ENCODE measurements at places on chromosomes 6 and 20.

GRCh38 chr6:147366290-147366689, 142.2 kb upstream of the SAMD5 start:
- DNase-seq = no peak

GRCh38 chr6:31172973-31173384, 2.5 kb upstream of the POU5F1 start:
- no peak for DNase-seq

DNA sequence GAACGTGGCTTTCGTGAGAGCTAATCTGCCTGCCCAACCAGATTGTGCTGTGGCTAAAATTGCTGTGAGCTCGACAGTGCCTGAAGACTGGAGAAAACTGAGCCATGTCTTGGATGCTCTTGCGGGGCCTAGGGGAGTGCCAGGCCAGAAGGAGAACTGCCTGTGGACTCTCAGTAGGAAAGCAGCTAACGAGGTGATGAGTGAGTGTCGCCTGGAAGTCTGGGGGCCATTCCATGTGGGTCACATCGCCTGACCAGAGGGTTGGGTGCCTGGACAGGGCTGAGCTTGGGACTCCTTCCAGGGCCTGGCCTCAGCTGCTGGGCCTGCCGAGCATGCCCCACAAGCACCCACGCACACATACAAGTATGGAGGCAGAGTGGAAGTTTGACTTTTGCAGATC, 166.5 kb downstream of the VEGFA start:
- DNase-seq = no peak

DNA sequence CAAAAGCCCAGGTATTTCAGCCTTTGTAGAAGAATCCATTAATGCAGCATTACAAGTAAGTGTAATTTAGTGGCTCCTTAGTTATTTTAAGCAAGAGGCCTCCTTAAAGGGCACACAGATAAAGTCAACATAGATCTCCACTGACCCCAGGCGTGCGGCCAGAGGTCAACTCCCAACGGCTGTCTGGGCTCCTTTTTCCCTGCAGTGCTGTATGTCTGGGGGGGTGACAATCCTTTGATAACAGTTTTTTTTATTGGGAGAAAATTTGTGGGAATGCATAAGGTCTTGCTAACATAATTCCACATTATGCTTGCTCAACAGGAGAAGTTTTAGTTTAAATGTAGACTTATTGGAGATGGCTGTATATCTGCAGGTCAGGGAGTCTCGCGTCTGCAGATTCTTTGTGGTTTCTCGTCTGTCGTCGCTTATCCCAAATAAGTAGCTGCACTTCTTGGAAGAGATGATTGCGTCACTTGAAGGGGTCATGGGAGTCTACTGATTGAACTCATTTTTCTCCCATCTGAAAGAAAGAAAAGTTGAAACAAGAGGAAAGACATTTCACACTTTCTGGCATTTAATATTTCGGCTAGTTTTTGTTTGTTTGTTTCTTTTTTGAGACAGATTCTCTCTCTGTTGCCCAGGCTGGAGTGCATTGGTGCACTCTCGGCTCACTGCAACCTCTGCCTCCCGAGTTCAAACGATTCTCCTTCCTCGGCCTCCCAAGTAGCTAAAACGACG, 151.7 kb upstream of the AKAP12 start:
- DNase-seq = no peak
